ENCODE measurements at places on chromosomes 4 and X.

GRCh38 chr4:14934704-14935390 is 67.4 kb upstream of the CPEB2 start:
- no peak for DNase-seq

- DNase-seq, result no peak
Measured at GRCh38 chr4:40289366-40290188, 45.6 kb upstream of the CHRNA9 start.

GRCh38 chr4:26237916-26238315 is 82.9 kb upstream of the RBPJ start:
- DNase-seq, result no peak

DNA sequence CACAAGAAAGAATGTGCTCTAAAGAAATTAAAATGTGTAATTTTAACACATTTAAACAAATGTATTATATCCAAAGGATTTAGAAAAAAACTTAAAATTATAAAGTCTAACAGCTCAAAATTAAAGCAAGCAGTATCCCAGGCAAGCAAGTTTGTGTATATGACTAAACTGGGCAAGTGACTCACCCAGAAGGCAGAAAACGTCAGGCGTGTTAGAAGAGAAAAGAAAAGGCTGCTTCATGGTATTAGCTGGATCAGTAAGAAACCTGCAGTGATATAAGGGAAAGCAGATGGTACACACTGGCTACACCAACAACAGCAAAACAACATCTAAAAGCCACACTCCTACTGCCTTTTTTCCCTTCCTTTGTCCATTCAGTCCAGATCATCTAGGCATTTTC is 250.6 kb upstream of the NDST3 start:
- DNase-seq, result peak; percentile 21

GRCh38 chr4:100708776-100709175 is 191.0 kb upstream of the EMCN start:
- DNase-seq, result no peak

- no peak for DNase-seq
Measured at GRCh38 chr4:102259081-102259480, 86.2 kb downstream of the SLC39A8 start.

DNA sequence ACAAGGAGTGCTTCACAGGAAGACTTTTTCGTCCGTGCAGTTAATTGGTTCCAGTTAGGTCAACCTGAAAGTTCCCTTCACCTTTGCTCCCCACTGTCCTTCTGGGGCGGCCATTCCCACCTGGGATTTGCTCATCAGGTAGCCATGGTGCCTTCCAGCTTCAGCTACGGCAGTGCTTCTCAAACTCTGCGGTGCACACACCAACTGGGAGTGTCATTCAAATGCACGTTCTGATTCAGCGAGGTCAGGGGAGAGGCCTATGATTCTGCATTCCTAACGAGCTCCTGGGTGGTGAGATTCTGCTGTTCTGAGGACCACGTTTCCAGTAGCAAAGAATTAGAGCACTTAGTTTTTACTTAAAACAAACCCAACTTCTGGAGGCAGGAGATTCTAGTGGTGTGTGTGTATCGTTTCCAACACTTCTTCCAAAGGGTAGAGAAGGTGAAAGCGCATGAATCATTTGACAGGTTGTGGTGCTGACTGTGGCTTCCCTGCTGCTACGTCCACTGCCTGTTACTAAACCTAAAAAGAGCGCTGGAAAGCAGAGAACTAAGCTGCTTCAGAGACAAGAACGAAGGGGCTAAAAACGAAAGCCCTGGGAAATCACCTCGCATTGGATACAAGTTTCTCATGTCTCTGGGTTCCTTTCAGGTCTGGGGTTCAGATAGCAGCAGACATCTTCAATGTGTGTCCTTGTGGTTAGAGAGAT is 4.7 kb upstream of the HELT start:
- DNase-seq, result no peak

GRCh38 chrX:20838477-20838876 is 535.7 kb upstream of the CNKSR2 start:
- DNase-seq, result no peak

DNA sequence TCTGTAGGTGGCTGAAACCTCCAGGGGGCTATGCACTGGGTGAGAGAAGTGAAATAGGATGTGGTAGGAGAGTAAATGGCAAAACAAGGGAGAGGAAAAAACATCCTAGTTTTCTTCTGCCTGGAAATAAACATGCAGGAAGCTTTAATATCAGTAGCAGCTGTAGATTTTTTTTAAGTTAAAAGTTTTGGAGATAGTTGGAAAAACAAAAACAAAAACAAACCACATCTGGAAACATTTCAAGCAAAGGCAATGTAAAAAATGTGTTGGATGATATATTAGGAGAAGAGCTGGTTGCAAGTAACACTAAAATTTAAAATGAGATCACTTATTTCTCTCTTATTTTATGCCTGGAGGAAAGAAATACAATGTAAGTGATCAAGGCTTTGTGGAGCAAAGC is 388.0 kb downstream of the SPRY1 start:
- no peak for DNase-seq

- no peak for DNase-seq
Measured at GRCh38 chrX:38061335-38061734, 55.0 kb downstream of the SYTL5 start.

- no peak for DNase-seq
Measured at GRCh38 chrX:38452603-38453002, 100.2 kb downstream of the OTC start.

DNA sequence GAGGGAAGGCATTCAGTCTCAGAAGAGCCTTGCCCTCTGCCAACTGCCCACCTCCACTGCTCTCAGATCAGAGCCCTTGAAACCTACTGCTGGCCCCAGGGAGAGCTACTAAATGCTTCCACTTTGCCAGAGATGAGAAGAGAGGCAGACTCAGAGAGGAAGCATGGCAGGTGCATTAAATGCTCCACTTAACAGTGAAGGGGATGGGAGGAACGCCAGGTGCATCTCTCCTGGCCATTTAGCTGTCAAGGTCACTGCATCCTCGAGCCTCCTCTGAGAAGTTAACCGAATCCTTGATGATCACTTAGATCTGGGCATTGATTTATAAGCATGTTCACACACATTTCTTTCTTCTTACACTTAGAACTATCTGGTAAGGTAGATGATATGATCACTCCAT is 15.0 kb downstream of the TRPC5 start:
- no peak for DNase-seq

- no peak for DNase-seq
Measured at GRCh38 chrX:69117876-69118526, 47.3 kb downstream of the PJA1 start.

DNA sequence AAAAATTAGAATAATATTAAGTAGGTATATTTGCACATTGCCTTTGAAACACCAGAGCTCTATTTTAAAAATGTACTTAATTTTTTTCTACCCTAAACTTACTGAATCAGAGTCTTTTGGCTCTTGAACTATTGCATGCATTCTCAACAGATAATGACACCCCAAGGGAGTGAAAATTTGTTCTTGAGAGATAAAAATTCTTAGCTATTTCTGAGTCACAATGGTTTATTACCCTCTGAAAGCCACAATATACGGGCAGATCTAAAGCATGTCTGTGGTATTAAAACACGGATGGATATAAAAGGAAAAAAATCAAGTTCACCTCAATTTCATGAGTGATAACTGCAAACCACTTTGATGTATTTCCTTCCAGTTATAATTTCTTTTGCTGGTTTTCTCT is 636.3 kb upstream of the FTHL17 start:
- no peak for DNase-seq

DNA sequence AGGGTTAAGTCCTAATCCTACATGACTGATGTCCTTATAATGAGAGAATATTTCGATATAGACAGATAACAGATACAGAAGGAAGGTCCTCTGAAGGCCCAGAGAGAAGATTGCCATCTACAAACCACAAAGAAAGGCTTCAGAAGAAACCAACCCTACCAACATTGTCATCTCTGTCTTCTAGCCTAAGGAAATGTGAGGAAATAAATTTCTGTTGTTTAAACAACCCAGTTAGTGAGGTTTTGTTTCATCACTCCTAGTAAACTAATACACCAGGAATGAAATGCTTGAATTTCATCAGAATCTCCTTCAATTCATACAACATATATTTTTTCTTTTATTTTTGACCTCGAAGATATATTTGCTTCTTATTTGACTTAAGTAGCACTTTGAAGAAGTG is 1527.8 kb downstream of the STIM2 start:
- DNase-seq, result no peak

DNA sequence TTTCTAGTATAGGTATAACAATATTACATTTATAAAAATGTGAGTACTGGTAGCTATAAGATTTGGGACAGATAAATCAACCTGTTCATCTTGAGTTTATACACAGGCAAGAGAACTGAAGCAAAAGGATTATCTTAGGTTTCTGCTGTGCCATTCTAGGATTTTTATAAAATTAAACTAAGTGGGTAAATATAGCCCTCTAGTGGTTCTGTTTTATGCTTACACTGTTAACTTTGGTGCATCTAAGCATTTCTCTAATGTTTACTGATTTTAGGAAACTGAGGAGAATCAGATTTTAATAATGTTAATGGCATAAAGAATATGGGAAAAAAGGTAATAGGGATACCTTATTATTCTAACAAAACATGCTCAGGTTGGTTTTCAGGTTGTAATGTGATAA is 1.1 kb upstream of the RRH start:
- DNase-seq, result no peak

DNA sequence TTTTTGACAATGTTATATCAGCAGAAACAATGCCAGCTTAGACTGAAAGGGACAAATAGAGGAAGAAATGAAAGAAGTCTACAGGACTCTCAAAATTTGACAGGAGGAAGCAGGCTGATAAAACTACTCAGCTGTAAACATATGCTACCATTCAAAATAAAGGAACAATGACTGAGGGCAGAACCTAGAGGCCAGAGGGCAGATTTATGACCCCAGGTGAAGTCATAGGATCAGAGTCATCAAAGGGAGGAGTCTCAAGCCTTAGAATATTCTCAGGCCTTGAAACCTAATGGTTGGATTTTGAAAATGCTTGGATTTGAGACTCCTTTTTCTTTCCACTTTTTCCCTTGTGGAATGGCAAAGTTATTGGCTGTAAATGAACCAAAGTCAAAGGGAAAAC is 17.0 kb upstream of the SYTL5 start:
- no peak for DNase-seq

- no peak for DNase-seq
Measured at GRCh38 chrX:67523932-67524331, 19.9 kb upstream of the AR start.

- DNase-seq, result no peak
Measured at GRCh38 chrX:13482746-13483541, 86.5 kb upstream of the EGFL6 start.

DNA sequence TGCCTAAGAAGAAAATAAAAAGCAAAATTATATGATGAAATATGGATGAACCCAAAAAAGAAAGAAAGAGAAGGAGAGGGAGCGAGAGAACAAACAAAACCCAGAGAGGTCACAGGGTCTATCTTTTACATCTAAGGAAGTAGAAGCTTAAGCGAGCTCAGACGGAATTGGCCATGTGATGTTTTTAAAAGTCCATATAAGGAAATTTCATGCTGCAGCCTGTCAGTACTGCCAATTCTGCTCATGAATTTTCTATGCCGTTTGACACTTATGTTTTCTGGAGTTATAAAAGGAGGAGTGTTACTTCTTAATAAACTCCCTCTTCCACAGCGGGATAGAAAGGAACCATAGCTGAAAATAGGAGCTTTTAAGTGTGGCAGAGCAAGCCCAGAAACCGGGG is 32.9 kb upstream of the DCX start:
- no peak for DNase-seq

- no peak for DNase-seq
Measured at GRCh38 chr4:148434075-148434773, 8.0 kb downstream of the NR3C2 start.

GRCh38 chrX:47384502-47384901 is 14.1 kb downstream of the ZNF157 start:
- DNase-seq, result peak; percentile 31

GRCh38 chr4:28241021-28241420 is 1380.4 kb downstream of the STIM2 start:
- DNase-seq, result no peak

- no peak for DNase-seq
Measured at GRCh38 chrX:20829665-20830491, 544.3 kb upstream of the CNKSR2 start.

DNA sequence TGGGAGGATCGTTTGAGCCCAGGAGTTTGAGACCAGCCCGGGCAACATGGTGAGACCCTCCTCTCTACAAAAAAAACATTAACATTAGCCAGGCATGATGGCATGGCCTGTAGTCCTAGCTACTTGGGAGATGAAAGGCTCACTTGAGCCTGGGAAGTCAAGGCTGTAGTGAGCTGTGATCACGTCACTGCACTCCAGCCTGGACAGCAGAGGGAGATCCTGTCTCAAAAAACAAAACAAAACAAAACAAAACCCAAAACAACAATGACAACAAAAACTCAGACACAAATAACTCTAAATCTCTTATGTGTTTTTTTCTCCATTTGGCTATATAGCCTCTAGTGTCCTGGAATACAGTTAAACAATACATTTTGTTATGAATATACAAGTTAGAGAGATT is 127.3 kb upstream of the STK26 start:
- no peak for DNase-seq

DNA sequence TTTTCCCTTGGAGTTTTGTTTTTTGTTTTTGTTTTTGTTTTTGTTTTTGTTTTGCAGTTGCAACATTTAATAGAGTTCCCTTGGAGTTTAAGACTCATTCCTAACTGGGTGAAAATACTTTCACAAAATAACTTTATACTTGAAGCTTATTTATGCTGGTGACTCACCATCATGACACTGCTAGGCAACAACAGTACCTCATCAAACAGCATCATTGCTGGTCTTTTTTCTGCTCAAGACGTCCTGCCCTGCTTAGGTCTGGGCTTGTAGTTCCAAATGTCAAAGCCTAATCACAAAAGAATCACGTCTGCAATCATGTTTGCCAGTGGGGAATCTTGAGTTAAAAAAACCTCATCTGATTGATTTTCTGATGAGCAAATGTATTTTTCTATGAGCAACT is 105.7 kb upstream of the PRPS2 start:
- no peak for DNase-seq

DNA sequence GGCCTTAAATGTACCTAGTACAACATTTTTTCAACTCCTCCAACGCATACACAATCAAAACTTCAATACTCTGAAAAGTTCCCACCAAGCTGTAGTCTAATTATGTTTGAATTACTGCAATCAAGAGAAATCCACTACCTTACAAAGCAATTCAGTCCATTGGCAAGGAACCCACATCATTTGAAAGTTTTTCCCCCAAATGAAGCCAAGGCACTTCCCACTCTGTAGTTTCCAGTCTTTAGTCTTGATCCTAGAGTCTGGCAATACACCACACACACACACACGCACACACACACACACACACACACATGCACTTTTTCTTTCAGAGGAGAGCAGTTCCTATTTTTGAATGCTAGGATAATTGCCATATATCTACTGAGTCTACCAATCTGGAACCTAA is 79.6 kb downstream of the ANTXR2 start:
- no peak for DNase-seq

DNA sequence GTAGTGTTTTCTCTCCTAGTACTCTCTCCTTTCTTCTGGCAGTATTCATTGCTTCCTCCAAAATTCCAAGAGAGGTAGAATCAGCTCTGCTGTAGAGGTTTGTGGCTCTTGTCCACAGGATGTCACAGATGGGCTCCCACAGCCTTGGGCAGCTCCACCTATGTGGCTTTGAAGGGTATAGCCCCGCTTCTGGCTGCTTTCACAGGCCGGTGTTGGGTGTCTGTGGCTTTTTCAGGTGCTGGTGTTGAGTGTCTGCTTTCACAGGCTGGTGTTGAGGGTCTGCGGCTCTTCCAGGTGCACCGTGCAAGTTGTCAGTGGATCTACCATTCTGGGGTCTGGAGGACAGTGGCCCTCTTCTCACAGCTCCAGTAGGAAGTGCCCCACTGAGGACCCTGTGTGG is 7.9 kb upstream of the AADAT start:
- no peak for DNase-seq

- no peak for DNase-seq
Measured at GRCh38 chr4:122104184-122104583, 47.9 kb upstream of the BLTP1 start.
